ENCODE measurements at places on chromosomes 3 and 15. TPM values are rescaled to one million over a fixed set of nuclear protein-coding genes. Genes with fewer than 3 reads are reported as not detected.

IL16 gene
- 34.6 TPM for total RNA-seq

CFAP91 gene
- 9.0 TPM for total RNA-seq

GRCh38 chr3:46318207-46318927 lies 35.5 kb upstream of the CCR2 start:
- no peak for DNase-seq

DNA sequence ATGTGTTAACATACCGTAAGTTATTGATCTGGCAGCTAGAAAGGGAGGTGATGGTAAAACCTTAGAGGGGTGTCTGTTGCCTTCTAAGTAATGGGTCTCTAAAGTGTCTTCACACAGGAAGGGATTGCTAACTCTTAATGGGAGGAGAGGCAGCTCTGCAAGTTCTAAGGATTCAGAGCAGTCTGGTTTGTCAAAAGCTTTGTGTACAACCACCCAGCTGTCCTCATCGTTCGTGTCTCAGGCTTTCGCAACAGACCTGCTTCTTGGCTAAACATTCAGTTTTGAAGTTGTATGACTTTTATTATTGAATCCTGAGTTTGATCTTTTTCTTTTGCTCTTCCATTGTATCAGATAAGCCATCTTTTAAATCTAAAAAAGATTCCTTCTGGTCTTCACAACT lies 404.9 kb downstream of the SQOR start:
- DNase-seq = no peak

GRCh38 chr3:14337828-14338227 lies 64.6 kb upstream of the SLC6A6 start:
- peak; percentile 8 for DNase-seq

- no peak for DNase-seq
Measured at GRCh38 chr3:175426805-175427204, 567.7 kb downstream of the NAALADL2 start.
